Heart left ventricle (tissue), 16 donors: ENCODE measurements at places on chromosomes 1 and 21.

DNA sequence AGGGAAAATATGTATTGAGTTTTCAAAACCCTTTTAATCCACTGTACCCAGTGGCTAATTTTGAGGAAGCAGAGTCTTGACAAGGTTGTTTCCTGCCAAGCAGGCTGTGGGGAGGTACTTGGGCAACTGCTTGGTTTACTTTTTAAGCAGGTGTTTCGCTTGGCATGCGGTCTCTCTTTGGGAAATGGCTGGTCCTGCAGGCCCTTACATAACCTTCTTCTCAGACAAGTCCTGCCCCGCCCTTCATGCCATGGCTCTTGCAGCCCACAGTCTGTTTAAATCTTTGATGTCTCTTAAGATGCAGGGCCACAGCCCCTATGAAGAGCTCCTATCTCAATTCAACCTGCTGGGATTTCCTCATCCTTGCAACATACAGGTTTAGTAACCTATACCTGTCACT lies 36.0 kb upstream of the ABCD3 start:
- no peak for DNase-seq

GRCh38 chr21:15966231-15966630 lies 236.4 kb downstream of the USP25 start:
- no peak for DNase-seq

DNA sequence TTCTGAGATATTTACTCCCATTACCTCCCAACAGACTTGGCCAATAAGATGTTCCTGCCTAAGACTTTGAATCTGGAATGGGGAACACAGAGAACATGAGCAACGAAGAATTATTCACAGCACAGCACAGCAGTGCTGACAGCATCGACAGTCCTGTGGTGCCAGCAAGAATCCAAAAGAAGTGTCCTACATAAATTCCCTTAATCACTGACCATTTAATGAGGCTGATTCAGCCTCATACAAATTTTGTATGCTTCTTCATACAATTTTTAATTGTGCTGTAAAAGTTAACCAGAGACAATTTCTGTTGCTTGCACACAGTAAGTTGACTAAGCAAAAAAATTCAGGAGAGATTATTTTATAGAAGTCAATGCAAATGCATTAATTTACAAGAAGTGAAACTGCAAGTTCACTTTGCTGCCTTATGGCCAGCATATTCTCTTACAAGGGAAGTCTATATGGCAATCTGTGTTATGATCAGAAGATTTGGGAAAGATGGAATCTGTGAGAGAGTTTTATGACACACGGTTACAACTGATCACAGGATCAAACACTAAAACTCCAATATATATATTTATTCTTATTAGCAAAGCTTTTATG lies 855.9 kb downstream of the LTN1 start:
- no peak for DNase-seq

DNA sequence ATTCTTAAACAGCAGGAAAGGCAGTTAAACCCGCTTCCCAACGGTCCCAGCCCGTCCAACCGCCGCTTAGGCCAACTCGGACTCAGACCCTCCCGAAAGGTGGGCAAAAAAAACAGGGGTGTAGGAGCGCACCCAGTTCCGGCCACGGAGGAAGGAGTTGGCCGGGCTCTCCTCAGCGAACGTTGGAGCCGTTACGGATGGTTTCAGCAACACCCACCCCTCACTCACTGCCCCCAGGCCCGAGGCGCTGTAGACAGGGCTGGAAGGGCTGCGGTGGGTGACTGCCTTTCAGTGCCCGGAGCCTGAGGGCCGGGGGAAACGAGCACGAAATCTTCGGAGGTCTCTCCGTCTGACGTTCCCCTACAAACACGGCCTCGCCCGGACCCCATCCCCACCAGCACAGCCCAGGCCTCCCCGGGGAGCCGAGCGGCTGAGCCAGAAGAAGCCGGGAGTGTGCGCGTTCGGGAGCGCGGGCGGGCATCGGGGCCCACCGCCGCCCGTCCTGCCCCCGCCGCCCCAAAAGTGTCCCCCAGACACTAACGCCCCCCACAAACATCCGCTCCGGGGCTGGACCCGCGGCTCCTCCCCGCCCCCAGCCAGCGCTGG lies 1.3 kb downstream of the KDM5B start:
- DNase-seq, result no peak

- no peak for DNase-seq
These were observed 502.3 kb downstream of the KCNT2 start for GRCh38 chr1:196105901-196106300.

GRCh38 chr21:46552274-46552673 lies 52.6 kb downstream of the S100B start:
- DNase-seq, result no peak

GRCh38 chr1:218874801-218875400 lies 298.8 kb upstream of the LYPLAL1 start:
- DNase-seq, result no peak

GRCh38 chr1:32066489-32066873 lies 6.3 kb upstream of the TMEM39B start:
- no peak for DNase-seq

DNA sequence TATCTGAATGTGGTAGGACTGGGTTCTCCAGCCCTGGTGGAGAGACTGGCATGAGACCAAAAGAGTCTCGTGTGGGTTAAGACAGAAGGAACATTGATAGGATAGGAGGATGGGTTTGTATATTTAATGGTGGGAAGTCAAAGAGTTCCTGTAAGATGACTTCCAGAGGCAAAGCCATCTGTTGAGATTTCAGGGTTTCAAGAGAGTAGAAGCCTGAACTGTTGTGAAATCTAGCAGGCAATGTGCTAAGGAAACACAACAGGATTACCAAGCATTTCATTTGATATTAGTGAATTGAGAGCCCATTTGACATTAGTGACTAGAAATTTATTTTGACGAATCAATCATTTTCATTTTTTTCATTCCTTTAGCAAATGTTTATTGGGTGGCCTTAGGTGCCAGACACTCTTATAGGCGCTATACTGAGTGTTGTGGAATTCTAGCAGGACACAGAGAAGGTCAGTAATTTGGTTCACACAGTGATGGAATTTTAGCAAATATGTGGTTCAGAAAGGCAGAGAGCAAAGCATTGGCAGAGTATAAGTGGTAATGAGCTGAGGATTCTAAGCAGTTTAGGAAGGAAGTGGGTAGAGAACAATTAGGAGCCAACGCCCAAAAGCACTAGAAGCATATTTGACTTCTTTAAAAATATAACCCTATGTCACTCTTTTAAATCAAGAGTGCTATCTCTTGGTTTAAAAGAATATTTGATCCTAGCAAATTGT lies 149.3 kb downstream of the AK5 start:
- DNase-seq, result no peak

DNA sequence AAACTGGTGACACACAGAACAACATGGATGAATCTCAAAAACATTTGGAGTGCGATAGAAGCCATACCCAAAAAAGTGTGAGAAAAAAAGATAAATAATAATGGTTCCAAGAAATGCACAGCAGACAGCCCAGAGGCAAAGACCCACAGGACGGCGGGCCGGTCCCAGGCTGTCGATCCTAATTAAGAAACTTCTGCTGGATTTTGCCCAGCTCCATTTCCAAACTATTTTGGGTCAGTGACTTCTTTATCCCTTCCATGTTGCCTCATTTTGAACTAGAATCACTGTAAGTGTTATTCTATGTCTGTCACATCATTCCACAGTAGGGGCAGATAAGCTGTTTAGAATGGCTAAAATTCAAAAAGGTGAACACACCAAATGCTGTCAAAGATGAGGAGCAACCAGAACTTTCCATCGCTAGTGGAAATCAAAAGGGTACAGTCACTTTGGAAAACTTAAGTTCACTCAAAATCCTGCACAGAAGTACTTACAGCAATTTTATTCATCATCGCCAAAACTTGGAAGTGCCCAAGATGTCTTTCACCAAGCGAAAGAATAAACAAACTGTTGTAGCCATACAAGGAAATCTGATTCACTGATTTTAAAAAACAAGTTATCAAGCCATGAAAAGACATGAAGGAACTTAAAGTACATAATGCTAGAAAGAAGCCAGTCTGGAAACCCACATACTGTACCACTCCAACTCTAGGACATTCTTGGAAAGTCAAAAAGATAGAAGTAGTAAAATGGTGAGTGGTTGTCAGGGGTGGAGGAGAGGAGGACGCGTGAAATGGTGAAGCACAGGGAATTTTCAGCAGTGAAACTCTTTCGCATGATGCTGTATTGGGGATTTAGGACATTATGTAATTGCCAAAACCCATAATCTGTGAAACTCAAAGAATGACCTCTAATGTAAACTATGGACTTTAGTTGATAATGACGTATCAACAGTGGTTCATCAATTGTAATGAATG lies 7.5 kb downstream of the NBPF1 start:
- DNase-seq, result no peak

GRCh38 chr1:40774266-40774998 lies 9.2 kb upstream of the KCNQ4 start:
- peak; percentile 38 for DNase-seq

DNA sequence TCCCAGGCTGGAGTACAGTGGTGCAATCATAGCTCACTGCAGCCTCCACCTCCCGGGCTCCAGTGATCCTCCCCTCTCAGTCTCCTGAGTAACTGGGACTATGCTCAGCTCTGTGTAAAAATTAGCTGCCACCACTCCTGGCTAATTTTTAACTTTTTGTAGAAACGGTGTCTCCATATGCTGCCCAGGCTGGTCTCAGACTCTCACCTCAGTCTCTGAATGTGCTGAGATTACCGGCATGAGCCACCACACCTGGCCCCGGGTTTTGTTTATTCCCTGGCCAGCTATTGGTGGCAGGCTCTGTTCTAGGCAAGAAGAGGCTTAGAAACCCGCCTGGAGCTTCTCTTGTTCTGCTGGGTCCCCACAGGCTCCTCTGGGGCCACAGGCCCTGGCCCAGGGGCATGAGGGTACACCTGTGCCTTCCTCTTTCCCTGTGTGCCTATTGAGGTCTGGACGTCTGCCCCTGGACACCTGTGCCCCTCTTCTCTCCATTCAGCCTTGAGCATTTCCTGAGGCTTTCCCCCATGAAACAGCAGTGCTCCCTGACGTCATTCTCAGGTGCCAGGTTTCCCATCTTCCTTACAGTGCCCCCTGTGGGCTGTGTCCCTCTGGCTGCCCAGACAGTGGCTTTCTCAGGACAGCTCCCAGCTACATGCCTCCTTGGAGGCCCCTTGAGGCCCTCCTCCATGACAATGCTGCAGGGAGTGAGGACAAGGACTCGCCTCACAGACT lies 57.5 kb downstream of the PCP4 start:
- DNase-seq, result no peak

- DNase-seq, result no peak
These were observed 18.4 kb upstream of the TSPAN2 start for GRCh38 chr1:115107516-115108260.

- DNase-seq, result no peak
These were observed 708.8 kb upstream of the CHRM3 start for GRCh38 chr1:238677567-238677966.

DNA sequence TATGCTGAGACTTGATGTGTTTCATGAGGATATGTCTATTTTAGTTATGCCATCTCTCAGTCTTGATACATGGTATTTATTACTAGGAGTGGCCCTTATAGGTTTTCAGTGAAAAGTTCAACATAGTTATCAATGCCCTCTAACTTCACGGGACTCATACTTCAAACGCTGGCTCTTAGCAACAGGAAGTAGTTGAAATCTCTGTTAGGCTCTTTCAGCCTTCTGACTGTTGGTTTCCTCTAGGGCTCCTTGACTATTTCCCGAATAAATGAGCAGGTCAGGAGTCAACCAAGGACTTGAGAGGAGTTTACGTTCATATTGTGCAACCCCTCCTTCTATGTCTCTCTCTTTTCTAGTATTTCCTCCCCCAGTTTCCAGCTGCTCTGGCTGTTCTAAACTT lies 141.8 kb downstream of the RGS7 start:
- no peak for DNase-seq

- DNase-seq, result no peak
These were observed 31.5 kb upstream of the C1orf198 start for GRCh38 chr1:230899841-230900251.

DNA sequence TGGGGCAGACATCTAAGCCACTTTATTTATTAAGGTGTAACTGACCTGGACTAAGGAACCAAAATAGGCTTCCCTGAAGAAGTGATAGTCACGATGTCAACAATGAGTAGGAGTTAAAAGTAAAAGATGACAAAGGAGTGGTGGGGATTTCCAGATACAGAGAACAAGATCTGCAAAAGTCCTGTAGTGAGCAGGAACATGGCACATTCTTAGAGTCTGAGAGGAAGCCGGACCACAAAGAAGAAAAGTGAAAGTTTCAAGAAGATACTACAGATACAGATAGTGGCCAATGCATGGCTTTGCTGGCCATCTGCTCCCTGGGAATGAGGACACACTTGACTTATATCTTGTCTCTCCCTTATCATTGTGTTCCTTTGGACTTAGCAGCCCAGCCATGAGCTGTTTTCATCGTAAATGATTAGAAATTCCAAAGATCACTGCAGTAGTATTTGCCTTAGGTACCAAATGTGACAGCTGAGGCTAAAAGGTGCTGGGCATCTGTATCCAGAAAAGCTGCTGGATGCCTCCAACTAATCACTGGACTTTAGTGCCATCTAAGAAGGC lies 302.4 kb upstream of the NR5A2 start:
- DNase-seq, result no peak

- DNase-seq, result no peak
These were observed 3.4 kb upstream of the GPR25 start for GRCh38 chr1:200869376-200869752.

GRCh38 chr1:186183219-186183618 lies 191.8 kb downstream of the TPR start:
- peak; percentile 27 for DNase-seq

DNA sequence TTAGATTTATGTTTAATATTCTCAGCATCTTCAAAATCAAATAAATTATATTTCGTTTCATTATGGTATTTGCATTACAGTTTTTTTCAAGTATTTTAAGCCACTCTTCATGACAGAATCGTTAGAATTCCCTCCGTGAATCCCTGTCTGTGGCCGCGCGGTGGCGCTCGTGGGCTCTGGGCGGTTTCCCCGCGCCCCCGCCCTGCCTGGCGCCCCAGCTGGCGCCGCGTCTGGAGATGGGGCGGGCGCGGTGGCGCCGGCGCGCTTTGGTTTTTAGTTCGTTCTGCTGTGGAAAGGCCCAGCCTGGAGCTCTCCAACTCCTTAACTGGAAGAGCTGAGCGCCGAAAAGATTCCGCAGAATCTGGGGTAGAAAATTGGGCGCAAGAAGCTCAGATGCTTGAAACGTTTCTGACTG lies 25.7 kb downstream of the PRMT2 start:
- DNase-seq, result peak; percentile 54

GRCh38 chr21:33041981-33042380 lies 16.2 kb downstream of the OLIG2 start:
- DNase-seq, result no peak

- DNase-seq, result no peak
These were observed 2.9 kb downstream of the LHX9 start for GRCh38 chr1:197920067-197920396.

GRCh38 chr1:241749945-241750695 lies 97.9 kb upstream of the EXO1 start:
- no peak for DNase-seq

DNA sequence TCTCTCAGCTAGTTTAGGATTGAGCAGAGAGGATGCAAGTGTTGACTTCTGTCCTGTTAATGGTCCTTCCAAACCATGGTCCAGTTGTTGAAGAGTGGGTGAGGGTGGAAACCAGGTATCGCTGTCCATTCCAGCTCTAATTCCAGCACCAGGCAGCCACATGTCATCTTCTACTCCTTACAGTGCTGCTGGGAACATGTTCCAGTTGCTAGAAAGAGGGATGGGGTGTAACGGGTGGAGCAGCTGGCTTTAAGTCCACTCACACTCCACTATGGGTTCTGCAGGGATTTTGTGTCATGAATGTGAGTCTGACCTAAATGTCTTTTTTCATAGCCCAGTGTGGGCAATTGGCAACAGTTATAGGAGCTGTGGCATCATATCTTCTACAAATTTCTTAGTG lies 25.2 kb downstream of the NOS1AP start:
- no peak for DNase-seq

GRCh38 chr1:97805093-97805492 lies 115.7 kb downstream of the DPYD start:
- no peak for DNase-seq

- no peak for DNase-seq
These were observed 219.5 kb downstream of the TPR start for GRCh38 chr1:186155594-186155993.
